ENCODE measurements at places on chromosomes 7 and 10.

- DNase-seq: no peak
Observed at GRCh38 chr10:32060347-32060746, 4.1 kb upstream of the KIF5B start.

GRCh38 chr10:117165538-117166417 is 27.7 kb upstream of the VAX1 start:
- DNase-seq: peak; percentile 51

- DNase-seq: no peak
Observed at GRCh38 chr7:36667007-36667745, 57.1 kb downstream of the AOAH start.

- no peak for DNase-seq
Observed at GRCh38 chr10:23381298-23382040, 36.9 kb upstream of the C10orf67 start.

GRCh38 chr7:32298408-32299132 is 191.6 kb downstream of the LSM5 start:
- DNase-seq: peak; percentile 10

GRCh38 chr10:70634011-70634410 is 31.5 kb upstream of the PRF1 start:
- no peak for DNase-seq

DNA sequence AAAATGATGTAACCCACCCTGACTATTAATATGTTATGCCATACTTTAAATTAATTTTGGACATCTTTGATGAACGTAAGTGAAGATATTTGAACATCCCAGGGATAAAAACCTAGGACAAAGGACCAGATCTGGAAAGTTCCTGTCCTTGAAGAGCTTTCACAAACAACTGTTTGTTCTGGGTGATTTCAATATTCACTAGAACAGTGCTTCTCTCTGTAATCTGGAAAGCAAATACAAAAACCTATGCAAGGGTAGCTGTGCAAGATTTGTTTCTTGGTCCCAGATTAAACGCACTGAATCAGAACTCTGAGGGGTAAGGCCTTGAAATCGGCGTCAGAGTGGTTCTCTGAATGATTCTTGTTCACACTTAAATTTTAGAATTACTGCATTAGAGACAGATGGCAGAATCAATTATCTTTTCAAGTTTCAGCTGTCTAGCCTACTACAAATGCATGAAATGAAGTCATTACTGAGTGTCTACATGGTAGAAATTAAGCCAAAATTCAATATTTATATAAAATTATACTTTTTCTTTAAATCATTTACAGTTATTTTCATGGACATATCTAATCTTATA is 69.6 kb upstream of the CSTF2T start:
- DNase-seq: no peak

DNA sequence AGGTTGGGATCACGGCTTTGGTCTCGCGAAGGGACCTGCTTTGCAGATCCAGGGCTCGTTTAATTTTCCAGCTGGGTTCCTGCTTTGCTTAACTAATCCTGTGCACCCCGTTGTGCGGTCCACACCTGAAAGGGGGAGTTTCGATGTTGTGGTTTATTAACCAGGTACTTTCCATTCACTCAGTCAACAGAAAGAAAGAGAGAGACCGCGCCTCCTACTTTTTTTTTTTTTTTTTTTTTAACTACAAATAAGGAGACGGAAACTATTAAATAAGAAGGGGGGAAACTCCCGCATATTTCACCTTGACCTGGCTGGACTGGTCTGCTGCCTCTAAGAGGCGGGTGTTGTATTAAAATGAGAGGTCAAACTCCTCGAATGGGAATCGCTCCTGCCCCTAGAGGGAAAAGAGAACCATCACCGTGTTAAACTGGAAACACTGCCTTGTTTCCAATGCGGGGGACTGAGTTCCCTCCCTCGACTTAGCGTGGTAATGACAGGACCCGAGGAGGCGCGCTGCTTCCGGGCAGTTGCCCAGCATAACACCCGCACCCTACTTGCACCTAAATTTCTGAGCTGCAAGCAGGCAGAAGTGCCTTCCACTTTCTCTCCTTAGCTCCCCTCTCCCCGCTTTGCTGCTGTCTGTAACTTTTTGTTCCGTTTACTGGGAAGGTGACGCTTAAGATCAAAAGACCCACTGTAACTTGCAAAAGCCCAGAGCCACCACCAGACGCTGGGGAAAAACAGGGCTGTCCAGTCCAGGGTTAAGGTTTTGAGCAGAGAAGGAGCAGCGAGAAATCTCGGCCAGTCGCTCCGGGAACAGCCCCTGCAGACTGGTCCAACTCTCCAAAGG is 1.1 kb upstream of the ITGB8 start:
- DNase-seq: peak; percentile 79

DNA sequence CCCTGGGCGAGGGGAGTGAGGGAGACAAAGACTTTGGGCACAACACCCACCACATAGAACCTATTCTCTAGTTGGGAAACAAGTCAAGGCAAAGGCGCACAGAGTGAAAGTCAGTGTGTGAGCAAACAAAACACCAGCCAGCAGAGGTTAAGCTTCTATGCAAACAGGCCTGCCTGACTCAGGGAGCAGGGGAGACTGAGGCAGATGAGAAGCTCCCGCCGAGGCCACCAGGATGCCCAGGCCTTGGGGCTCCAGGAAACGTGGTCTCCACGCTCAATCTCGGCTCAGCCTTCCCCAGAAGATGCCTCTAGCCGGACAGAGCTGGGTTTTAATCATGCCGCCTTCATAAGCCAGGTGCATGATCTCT is 74.1 kb upstream of the KCNMA1 start:
- no peak for DNase-seq

DNA sequence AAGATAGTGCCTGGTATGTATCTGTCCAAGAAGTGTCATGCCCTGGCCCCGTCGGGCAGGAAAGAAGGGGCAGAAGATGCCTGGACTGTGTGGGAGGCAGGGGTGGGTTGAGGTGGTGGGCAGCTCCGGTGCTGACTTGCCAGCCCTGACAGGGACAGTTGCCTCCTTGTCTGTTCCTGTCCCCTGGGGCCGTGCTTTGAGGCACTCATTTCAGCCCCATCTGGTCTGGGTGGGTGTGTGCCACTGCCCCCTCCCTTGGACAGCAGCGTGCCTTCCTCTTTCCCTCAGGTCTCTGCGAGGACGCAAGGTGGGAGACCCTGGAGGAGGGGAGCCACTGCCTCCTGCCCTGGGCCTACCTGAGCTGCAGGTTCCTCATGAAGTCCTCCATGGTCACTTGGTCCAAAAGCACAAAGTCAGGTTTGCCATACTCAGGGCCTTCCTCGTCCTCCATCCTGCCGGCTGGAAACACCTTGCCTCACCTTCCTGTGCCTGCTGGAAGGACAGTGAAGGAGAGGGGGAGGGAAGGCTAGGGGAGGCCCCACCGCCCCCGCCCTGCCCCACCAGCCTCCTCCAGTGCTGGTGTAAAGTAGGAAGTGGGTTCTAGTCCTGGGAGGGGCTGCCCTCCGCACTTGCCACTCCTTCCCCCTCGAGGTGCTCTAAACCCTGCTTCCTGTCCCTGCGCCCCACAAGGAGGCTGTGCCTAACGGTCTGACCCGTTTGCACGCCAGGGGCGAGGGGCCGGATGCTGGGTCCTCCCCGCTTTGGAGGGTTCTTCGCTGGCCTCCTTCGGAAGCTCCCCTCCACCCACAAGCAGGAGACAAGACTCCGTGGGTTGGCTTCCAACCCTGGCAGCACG is at the start of gene MYO1G:
Gene MYO1G (minus strand): TSS at position 505 of the 856 bp plus-strand sequence. CDS start 54 bp downstream, at position 451.
- DNase-seq: no peak

GRCh38 chr10:50379616-50380015 is 128.3 kb upstream of the ASAH2 start:
- DNase-seq: no peak
